BE2C (cell line): ENCODE measurements at places on chromosomes 2 and 18.

GRCh38 chr2:71003966-71004755, 9.5 kb upstream of the TEX261 start:
- DNase-seq = no peak

GRCh38 chr2:29308366-29308765, 193.2 kb downstream of the CLIP4 start:
- DNase-seq = no peak

DNA sequence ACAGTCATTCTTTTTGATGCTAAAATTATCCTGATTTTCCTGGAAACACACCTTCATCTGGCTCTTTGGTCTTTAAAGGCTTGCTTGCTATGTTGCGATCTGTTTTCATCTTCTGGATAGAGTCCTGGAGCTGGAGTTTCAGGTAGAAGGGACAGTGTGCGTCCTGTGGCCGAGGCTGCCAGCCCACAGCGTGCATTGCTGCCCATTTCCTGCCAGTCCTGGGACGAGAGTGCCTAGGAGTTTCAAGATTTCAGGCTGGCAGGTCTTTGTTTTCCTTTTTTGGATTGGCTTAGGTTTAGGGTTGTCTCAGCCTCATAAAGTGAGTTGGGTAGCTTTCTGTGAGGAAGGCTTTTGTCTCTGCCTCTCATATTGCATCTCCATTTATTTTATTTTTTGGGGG, 14.5 kb downstream of the DGKD start:
- no peak for DNase-seq

DNA sequence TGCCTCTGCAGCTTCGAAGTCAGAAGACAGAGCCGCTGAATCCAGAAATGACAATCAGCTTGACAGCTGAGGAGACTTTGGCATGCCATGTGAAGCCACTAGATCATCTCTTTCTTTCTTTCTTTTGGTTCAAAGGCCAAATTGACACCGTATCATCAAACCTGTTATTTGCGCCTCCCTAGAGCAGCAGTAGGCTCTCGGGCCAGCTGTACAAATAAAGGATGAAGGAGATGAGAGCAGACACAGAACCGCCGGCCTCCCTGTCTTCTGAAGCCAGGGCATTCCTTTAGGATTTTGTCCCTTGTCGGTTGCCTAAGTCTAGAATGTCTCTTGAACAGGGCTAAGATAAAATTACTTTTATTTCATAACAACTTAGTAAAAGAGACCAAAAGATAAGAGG, 36.8 kb downstream of the COL4A4 start:
- DNase-seq = no peak

DNA sequence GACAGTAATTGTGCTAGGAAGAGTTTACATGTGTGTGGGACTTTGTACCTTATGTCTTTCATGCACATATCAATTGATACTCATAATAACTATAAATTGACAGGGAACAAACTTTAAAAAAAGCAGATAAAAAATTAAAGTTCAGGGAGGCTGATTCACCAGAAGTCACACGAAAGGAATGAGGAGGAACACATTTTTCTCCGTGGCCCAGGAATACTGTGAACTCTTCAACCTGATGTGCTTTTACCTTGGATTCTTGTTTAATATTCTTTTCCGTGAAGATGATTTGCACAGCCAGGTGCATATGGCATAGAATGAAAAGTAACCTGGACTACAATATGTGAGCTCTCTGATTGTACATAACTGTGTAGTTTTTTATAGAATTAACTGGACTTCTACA, 326.3 kb downstream of the CDH7 start:
- no peak for DNase-seq

- DNase-seq = peak; percentile 51
Measured at GRCh38 chr2:96267159-96267971, 1.3 kb downstream of the CIAO1 start.

GRCh38 chr18:49161627-49162026, 210.9 kb upstream of the SMAD7 start:
- DNase-seq = no peak

- DNase-seq = no peak
Measured at GRCh38 chr18:47968006-47968676, 37.7 kb upstream of the SMAD2 start.

DNA sequence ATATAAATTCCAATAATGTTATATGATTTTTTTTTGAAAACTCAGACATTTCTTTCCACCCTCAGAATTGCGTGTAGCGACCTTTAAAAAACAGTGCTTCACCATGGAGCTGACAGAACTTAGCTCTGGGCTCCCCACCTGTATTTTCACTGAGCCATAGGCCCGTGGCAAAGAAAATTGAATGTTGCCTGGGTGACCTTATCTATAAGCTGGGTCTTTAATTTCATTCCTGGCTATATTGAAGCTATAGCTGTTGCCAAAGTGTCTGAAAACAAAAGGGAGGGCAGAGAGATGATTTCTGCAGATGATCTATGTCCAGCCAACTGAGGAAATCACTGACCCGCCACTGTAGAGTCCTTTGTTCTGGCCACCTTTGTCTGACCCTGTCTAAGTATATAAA, 411.7 kb downstream of the PTPRM start:
- no peak for DNase-seq

GRCh38 chr2:42722320-42723190, 41.4 kb downstream of the OXER1 start:
- DNase-seq = no peak

DNA sequence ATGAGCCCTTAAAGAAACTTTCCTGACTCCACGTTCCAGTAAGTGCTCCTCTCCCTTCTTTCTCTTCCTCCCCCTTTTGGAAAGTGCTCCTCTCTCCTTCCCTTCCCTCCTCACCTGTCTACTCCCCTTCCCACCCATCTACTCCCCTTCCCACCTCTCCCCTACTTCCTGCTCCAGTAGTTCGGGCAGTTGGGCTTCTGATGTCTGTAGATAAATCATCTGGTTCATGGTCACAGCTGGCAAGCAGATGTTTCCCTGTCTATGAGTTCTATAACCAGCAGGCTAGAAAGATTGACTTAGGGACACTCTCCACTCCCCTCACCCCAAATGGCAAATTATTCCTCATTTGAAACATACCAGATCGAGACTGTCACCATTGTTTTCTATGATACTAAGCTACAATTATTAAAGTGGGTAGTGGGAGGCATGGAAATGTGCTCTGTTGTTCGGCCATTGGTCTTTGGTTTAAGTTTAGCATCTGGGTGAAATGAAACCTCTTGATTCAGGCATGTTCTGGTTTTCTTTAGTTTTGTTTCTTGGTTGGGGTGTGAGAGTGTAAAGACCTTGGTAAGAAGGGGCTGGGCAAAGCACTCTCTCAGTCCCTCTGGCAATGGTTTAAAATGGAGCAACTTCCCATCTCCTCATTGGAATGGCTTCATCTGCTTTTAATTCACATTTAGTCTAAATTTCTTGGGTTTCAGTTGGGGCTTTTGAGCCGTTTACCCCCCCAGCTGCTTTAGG, 413.2 kb upstream of the SPRED2 start:
- DNase-seq = no peak

GRCh38 chr2:122422384-122422991, 667.0 kb downstream of the TSN start:
- DNase-seq = no peak
